ENCODE measurements at places on chromosomes 6 and 20.
A peak's percentile ranks its signal among the peaks of the same experiment; 100 is the strongest.

- no peak for DNase-seq
Observed at GRCh38 chr20:18165553-18165952, 27.9 kb downstream of the KAT14 start.

DNA sequence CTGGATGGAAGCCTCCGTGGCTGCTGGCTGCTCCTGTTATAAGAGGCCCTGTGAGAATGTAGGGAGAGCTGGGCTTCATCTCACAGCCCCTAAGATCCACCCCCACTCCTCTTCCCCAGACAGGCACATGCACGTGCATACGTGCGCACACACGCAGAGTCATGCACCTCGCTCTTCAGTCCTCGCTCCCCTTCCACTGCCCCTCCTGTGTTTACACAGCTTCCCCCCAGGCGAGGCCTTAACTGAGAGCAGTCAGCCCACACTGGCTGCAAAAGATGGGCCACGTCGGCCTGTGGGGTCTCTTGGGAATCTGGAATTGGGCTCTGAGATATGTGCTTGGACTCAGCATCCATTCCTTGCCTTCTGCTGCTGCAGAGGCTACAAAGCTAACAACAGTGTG is 35.2 kb upstream of the MLN start:
- DNase-seq: no peak

DNA sequence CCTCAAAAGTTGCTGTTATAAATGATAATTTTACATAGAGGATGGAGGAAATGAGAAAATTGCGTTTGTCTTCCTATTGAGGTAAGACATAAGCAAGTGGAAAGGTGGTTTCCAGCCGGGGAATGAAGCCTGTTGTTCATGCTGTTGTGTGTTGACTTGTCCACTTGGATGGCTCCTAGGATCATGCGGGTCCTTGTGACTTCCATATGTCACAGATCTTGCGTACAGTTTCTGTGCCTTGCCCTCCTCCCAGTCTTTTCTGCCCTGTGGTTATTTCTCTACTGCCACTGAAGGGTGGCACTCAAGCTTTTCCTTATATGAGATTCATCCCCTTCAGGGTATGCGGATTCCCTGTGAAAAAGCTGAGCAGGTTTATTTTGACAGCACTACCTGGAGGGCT is 116.6 kb downstream of the CARMIL1 start:
- no peak for DNase-seq

DNA sequence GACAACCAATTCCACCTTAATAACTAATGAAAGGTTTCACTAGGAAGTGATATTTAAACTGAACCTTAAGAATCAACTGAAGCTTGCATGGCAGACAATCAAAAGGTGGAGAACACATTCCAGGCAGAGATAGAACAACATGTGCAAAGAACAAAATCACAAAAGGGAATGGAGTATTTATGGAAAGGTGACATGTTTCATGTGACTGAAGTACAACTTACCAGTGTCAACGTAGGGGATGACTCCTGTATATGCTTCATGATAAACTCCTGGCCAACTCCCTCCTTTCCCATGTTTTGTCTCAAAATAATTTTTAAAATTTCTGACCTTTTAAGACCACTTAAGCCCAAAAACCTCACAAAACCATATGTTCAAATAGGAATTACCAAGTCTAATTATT is 6.6 kb downstream of the PLN start:
- DNase-seq: no peak

- no peak for DNase-seq
Observed at GRCh38 chr20:58987790-58988564, 6.9 kb downstream of the NELFCD start.

GRCh38 chr6:134172020-134172705 is 119.7 kb upstream of the SLC2A12 start:
- no peak for DNase-seq

DNA sequence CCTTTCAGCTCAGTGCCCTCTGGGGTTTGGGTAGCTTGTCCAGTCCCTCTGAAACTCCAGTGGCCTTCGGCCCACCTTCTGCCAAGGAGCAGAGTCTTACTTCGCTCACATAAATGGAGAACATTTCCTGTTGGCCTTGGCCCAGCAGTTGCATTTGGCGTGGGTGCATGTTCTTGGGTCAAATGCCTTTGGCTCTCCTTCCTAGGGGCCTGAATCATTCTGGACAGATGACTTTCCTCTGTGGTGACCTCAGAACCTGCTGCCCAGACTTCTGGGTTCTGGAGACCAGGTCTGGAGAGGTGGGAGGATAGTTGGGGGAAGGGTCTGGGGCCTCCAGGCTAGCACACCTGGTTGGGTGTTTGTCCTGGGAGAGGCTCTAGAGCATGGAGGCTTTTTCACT is 29.3 kb downstream of the BCAS4 start:
- DNase-seq: peak; percentile 54

- DNase-seq: peak; percentile 22
Observed at GRCh38 chr6:161031721-161032495, 40.3 kb downstream of the MAP3K4 start.

- no peak for DNase-seq
Observed at GRCh38 chr6:19452495-19452894, 384.7 kb upstream of the ID4 start.

DNA sequence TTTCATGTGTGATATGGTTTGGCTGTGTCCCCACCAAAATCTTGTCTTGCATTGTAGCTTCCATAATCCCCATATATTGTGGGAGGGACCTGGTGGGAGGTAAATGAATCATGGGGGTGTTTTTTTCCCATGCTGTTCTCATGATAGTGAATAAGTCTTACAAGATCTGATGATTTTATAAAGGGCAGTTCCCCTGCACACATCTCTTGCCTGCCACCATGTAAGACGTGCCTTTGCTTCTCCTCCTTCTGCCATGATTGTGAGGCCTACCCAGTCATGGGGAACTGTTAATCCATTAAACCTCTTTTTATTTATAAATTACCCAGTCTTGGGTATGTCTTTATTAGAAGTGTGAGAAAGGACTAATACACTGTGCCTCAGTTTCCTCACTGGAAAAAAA is 4.2 kb upstream of the IL22RA2 start:
- no peak for DNase-seq

- no peak for DNase-seq
Observed at GRCh38 chr6:116447052-116447451, 14.1 kb upstream of the CALHM6 start.

GRCh38 chr6:3798055-3798919 is 46.8 kb upstream of the PXDC1 start:
- DNase-seq: no peak

DNA sequence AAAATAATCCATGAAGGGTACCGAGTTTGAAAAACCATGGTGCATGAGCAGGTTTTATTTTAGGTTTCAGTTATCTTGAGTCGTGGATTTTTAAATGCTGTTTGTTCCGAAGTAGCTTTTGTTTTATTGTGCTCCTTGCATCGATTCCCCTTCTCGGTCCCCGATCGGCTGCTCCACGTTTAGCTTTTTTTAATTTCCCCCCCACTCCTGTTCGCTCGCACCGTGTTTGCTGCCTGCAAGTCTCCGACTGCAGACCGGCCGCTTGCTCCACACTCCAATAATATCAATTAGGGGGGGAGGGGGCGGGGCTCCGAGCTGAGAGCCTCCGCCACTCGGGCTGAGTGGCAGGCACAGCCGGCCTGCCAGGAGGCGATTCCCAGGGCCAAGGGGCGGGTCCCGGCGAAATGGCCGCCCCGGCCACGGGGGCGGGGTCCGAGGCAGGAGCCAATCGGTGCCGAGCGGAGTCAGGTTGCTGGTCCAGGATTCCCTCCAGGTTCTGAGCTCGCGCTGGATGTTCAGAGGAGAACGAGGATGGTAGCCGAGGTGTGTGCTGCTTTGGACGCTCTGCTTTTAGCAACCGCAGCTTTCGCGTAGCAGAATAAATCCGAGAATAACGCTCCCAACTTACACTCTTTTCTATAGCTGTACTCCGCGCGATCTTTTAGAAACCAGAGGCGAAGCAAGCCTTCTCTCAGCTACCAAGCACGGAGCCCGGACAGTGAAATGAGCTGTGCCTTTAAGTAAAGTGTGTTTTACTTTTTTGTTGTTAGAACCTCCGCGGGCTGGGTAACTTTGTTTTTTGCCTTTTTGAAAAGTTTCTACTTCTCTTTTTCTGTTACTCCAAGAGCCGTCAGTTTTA is at the start of gene EPHA7:
Gene EPHA7, minus strand, starts transcription at position 256 of the 859 bp plus-strand sequence. Its CDS starts 218 bp downstream, at position 38.
- DNase-seq: peak; percentile 95

DNA sequence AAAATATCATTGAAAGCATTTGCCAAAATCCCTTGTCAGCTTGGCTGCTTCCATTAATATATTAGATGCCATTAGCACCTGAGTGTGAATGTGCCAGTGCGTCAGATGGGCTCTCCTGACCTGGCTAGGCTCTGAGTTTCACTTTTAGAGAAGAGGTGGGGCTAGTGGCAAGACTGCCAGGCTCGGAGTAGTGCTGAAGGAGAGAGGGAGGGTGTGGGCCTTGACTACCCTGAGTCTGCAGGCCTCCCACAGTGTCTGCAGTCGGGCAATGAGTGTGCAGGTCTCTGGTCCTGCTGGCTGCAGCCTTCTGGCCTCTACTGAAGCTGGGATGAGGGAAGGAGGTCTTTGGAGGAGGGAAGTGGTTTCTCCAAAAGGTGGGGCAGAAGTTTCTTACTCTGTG is 34.6 kb upstream of the PNPLA1 start:
- no peak for DNase-seq
